ENCODE measurements at places on chromosomes 13 and 19.

DNA sequence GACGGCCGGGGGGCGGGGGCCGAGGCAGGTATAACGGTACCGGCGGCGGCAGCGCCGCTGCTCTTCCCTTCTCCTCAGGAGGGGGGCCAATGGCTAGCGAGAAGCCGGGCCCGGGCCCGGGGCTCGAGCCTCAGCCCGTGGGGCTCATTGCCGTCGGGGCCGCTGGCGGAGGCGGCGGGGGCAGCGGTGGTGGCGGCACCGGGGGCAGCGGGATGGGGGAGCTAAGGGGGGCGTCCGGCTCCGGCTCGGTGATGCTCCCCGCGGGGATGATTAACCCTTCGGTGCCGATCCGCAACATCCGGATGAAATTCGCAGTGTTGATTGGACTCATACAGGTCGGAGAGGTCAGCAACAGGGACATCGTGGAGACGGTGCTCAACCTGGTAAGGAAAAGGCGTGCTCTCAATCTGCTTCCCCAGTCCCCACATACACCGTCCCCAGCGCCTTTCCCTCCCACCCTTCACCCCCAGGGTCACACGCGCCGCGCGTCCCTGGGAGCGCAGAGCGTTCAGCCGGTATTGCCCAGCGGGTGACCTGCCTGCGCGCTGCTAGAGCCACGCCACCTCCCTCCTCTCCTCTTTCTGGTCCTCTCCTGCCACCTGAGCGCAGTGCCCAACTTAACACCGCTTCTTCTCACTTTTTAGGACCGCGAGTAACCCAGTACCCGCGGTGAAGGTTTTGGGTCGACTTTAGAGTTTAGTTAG lies 814 bp downstream of the NBEA start:
- no peak for DNase-seq

DNA sequence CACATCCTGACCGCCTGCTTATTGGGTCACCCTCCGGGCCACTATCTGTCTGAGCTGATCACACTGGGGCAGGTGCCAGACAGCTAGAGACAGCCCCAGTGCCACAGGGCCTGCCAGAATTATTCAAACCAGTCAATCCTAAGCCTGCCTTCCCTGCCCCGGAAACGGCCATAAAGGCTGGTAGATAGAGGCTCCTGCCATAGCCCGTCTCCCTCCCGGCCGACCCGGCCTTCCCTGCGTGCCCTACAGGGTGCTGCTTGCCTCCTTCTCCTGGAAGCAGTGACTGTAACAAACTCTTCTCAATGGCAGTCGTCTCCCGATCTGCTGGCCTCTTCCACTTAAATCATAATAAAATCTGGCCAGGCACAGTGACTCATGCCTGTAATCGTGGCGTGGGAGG lies 158.6 kb upstream of the SOX1 start:
- DNase-seq, result no peak

- no peak for DNase-seq
Measured at GRCh38 chr19:31104451-31104850, 244.8 kb downstream of the TSHZ3 start.

- no peak for DNase-seq
Measured at GRCh38 chr13:103130681-103131210, 64.5 kb upstream of the SLC10A2 start.

DNA sequence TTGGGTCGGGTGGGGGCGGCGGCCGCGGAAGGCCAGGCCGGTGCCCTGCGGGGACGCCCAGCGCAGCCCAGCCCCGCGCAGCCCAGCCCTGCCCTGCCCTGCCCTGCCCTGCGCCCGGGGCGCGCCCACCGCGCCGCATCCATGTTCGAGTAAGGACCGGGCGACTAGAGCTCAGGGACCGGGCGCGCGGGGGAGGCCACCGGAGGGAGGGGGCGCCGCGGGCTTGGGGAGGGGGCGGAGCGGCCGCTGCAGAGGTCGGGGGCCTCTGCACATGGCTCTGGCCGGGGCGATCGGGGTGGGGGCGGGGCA lies 169 bp downstream of the GRAMD1A start:
- no peak for DNase-seq

- no peak for DNase-seq
Measured at GRCh38 chr13:112510002-112510780, 77.8 kb downstream of the TUBGCP3 start.

GRCh38 chr19:4897146-4897545 lies 5.5 kb downstream of the ARRDC5 start:
- no peak for DNase-seq

DNA sequence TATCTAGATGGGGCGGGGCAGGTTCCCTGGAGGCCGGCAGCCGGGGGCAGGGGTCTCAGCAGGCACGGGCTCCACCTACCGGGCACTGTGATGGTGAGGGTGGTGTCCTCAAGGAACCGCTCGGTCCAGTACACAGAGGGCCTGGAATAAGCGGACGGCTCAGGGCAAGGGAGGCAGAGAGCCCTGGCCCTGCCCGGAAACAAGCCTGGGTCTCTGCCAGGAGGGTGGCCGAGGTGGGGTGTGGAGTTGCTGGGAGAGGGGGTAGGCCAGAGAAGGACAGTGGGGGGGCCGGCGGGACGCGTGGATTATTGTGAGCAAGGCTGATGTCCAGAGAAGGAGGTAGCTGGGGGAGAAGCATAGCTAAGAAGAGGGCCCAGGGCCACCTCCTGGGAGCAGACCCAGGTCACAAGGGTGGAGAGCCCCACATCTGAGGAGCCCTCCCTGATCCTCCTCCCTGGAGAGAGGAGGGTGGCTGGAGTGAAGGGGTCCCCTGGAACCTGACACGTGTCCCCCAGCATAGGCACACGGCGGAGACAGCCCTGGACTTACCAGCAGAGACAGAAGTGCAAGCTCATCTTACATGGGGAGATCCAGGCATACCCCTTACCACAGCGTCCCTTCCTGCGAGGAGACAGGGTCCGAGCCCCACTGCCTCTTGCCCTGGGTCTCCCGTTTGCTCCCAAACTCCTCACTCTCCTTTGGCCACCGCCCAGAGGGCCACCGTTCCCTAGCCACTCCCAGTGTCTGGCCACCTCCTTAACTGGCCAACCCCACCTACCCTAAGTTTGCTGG lies 29.0 kb upstream of the MIER2 start:
- DNase-seq, result no peak

DNA sequence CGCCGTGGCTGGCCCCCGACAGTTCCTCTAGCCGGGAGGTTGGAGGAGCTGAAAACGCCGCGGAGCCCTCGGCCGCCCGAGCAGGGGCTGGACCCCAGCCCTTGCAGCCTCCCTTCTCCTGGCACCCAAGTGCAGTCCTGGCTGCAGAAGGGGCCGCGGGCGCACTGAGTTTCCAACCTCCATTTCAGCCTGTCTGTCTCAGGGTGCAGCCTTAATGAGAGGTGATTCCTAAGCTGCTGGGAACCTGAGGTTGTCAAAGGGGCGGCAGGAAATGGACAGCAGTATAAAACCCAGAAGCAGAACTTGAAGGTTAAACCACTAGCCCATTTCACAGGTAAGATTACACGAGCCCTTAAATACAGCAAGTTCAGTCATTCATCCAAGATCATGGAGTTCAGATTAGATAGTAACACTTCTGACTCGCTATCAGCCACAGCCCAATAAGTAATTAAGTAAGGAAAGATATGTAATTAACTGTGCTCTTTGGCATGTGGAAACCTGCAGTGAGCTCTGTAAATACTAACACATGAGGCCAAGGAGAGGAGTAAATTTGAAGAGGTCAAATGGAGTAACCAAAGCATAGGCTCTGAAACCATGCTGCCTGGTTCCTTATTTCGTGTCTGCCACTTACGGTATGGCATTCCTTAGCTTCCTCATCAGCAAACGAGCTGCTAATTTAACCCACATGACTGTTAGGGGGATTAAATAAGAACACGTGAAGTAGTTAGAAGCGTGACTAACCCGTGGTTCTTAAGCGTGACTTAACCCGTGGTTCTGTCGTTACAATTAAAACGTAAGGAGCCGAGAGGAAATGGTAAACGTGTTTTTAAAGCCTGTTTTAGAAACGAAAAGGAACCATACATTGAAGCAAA lies 686 bp downstream of the SETDB2 start:
- DNase-seq, result no peak

GRCh38 chr13:29434217-29434945 lies 161.1 kb downstream of the SLC7A1 start:
- DNase-seq, result no peak

GRCh38 chr19:38650172-38650775 lies 2.8 kb downstream of the ACTN4 start:
- no peak for DNase-seq

DNA sequence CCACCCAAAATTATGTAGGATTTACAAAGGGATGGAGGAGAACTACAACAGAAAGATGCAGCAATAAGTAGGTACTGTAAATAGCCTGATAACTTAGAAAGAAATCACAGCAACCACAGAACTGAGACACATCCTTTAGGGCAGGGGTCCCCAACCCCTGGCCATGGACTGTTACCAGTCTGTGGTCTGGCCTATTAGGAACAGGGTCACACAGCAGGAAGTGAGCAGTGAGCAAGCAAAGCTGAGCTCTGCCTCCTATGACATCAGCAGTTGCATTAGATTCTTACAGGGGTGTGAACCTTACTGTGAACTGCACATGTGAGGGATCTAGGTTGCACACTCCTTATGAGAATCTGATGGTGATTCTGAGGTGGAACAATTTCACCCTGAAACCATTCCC lies 997.6 kb downstream of the DIAPH3 start:
- DNase-seq, result no peak

DNA sequence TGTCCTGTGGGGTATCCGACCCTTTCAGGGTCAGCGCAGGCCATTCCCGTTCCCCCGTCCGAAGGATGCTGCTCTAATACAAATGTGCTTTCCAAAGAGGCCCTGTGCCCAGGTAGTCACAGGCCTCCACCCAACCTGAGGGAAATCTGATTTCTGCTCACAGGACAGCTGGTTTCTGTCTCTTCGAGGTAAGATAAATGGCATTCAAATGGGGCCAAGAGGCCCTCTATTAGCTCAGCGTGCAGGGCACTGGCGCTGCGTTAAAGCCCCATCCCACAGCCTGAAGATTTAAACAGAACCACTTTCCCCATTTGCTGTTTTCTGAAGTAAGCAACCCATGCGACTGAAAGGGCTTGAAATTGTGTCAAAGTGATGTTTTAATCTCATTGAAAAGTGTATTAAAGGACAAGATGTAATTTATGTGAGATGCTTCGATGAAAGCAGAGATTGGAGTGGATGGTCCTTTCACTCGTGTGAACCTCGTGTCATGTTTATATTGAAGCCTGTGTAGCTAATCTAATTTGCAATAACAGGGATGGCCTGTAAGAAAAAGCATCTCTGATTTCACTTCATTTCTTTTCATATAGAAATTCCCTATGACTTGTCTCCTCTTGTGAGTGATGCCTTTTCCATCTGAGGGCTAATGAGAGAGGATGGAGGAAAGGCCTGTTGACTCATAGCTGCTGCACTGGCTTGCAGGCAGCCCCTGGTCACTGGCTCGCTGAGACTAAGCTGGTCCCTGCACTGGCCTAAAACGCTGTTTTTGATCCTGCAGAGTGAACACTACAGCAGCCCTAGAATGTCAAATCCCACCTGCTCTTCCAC lies 7.3 kb upstream of the SOX1 start:
- no peak for DNase-seq

DNA sequence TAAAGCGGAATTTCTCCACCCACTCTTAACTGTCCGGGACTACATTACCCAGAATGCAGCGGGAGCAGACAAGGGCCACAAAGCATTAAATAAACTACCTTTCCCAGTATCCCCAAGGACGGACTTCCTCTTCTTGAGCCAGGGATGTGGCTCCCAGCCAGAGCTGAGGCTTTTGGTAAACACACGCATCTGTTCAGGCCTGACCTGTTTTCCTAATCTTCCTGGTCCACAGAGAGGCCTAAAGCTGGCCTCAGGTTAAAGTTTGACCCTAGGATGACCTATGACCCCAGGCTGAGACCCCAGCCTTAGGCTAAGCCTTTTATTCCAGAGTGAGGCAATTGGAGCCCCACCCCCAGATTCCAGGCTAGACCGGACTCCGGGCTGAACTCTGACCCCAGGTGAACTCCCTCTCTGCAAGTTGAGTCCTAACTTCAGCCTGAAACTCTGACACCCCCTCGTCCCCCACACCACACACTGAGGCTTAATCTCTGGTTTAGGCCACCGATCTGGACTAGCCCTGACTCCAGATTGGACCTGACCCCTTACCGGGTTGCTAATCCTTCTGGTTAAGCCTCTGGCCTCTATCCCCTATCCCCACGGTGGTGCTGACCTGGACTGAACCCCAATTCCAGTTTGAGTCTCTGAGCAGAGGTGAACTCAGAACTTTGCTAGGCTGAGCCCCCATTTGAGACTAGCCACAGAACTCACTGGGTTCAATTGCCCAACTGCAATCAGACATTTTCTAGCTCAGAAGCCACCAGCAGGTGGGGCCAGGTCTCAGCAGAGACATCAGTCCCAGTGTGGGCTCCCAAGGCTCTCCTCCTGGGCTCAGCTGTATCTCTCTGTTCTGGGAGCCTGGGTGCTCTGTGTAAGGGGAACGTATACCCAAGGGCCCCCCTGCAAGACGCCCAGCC lies 750 bp upstream of the GPR108 start:
- DNase-seq, result peak; percentile 40

- DNase-seq, result no peak
Measured at GRCh38 chr13:108120302-108120701, 95.0 kb downstream of the LIG4 start.

DNA sequence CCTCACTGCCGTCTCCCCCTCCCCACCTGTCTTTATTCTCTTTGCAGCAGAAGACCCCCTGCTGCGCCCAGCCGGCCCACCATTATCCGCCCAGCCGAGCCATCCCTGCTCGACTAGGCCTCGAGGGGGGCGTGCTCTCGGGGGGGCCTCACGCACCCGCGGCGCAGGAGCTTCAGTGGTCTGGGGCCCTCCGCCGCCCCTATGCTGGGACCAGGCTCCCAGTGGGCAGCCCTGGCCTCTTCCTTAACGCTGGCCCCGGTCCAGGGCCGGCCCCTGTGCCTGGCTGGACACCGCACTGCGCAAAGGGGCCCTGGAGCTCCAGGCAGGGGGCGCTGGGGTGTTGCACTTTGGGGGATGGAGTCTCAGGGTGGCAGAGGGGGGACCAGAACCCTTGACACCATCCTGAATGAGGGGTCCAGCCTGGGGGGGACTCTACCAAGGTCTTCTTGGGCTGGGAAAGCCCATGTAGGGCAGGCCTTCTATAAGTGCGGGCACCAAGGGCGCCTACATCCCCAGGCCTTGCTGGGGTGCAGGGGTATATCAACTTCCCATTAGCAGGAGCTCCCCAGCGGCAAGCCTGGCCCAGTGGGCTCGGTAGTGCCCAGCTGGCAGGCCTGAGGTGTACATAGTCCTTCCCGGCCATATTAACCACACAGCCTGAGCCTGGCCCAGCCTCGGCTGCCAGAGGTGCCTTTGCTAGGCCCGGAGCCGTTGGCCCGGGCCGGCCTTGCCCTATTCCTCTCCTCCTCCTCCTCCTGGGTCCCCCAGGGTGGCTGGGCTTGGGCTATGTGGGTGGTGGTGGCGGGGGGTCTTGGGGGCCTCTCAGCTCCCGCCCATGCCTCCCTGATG lies 4.9 kb downstream of the TMED1 start:
- no peak for DNase-seq

DNA sequence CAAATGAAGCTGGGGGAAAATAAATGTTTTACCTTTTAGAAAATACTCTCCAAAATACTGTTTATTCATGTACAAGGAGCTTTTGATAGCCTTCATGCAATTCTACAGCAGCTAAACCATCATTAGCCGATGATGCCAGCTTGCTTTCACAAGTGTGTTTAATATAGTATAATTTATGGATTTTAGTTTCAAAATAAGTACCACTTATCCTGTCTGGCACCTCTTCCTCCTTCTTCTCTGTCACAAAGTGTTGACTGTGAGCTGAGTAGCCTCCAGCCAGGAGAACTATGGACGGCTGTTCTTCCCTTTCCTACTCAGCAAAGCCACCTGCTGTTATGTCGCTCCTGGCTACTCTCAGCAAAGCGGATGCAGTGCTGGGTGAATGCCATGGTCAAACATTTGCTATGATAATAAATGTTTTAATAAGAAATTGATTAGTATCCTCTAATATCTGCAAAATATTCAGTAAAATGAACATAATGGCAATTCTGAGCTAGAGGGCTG lies 238.2 kb downstream of the LIG4 start:
- DNase-seq, result no peak

Data from NCI-H1048 (cell line).